ENCODE measurements at places on chromosomes 11 and 22.

DNA sequence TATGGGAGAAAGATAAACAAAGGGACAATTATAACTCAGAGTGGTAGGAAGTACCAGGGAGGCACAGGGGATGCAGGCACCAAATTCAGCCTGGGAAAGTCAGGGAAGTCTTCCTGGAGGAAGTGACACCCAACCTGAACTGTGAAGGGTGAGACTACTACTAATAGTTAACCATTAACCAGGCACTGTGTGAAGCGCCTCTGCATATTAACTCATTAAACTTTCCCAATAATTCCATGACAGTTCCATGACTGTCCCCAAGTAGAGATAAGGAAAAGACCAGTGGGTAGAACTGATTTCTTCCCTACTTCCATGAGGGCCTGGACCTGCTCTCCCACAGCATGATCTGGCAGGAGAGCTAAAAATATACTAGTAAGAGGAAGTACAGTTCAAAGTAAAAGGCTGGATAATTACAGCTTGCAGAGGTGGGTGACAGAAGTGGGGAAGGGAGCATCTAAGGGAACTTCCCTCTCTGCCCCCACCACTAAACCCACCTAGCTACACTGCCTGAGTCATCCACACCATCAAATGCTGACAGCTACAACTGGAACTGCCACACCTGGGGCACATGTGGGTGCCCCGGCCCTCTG is 4.7 kb upstream of the AP1B1 start:
- DNase-seq: no peak

- no peak for DNase-seq
These were observed 25.5 kb downstream of the SPATA19 start for GRCh38 chr11:133819746-133820315.

DNA sequence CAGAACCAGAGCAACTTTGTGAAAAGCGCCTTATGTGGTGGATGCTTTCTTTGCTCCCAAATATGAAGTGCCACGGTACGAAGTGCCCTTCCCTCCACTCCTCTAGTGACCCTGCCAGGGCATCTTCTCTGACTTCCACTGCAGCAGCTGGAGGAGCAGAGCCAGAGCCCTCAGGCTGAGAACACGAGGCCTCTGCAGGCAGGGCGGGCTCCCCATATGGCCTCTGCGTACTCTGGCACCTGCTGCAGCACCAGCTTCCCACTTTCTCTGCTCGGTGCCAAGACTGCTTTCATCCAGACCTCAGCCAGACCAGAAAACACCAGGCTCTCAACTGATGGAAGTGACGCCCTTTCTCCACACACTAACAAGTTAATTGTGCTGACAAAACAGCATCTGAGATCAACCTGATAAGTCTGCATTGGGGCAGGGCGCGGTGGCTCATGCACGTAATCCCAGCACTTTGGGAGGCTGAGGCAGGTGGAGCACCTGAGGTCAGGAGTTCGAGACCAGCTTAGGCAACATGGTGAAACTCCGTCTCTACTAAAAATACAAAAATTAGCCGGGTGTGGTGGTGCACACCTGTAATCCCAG is 12.8 kb downstream of the UFD1 start:
- DNase-seq: no peak

DNA sequence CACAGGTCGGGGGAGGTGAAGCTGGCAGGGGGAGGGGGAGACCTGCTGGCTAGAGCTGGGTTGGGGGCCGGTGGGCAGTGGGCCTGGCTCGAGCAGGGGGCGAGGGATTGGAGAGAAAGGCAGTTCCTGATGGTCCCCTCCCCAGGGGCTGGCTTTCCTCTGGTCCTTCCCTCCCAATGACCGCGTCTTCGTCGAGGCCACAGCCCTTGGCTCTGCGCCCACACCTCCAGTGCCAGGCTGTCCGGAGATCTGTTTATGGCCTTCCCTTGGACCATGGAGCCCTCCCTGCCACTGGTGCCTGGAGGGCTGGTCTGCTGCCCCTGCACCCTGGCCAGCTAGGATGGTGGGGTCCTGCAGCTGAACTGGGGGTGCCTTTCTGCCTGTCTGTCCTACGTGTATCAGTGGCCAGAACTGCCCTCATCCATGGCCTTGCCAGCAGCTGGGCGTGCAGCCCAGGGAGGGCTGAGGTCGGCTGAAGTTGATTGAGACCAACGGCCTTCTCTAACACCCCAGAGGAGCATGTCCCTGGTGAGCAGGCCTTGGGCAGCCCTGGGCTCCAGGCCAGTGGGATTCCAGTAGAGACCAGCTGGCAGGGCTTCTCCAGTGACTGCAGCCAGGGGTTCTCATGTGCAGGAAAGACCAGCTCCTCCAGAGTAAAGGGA is 12.3 kb downstream of the TANGO2 start:
- DNase-seq: no peak

GRCh38 chr11:114059984-114060391 is 477 bp downstream of the ZBTB16 start:
- DNase-seq: no peak

DNA sequence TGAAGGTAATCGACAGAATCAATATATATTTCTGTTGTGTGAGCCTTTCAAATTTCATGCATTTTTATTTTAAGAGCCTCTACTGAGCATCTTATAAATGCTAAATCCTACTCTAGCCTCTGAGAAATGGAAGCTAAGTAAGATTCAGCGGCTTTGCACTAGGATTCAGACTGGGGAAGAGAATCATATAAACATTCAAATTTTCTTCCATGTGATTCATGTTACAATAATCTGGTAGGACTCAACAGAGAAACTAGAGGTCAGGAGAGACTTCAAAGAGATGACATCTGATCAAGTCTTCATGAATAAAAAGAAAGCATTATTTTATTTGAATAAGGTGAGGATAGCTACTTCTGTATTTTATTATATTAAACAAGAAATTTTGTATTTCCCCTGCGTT is 538.9 kb downstream of the DLG2 start:
- no peak for DNase-seq

DNA sequence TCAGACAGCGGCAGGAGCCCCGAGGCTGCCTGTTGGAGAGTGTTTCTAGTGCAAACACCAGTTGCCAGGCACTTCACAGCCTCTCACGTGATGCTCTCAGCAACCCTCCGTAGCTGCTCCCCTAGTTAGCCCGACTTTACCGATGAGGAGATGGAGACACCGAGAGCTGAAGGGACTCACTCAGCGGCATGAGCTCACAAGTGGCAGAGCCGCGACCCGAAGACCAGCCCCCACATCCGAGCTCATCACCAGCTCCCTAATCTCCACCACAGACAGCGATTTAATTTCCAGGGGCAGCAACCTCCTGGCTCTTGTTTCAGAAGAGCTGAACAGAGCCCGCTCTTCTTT is 28.7 kb upstream of the RTL6 start:
- no peak for DNase-seq

DNA sequence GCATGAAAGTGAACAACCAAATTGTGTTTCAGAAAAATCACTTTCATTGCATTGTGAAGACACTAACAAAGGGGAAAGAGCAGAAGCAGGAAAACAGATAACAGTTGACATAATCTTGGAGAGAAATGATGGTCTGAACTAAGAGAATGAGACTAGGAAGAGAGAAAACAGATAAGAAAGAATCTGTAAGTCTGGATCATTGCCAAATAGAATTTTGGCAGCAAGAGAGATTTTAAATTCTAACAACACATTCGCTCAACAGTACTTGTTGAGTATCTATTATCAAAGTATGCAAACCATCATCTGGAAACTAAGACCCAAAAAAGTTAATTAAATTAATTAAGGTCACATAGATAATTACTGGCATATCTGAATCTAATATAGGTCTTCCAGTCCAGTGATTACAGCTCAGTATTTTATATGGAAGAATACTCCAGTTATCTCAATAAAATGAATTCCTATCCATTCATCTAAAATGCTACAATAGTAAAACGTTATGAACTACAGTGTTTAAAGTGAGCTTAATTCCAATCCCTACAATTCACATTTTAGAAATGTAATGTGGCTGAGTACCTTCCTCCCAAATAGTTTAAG is 166.7 kb upstream of the FAT3 start:
- no peak for DNase-seq

DNA sequence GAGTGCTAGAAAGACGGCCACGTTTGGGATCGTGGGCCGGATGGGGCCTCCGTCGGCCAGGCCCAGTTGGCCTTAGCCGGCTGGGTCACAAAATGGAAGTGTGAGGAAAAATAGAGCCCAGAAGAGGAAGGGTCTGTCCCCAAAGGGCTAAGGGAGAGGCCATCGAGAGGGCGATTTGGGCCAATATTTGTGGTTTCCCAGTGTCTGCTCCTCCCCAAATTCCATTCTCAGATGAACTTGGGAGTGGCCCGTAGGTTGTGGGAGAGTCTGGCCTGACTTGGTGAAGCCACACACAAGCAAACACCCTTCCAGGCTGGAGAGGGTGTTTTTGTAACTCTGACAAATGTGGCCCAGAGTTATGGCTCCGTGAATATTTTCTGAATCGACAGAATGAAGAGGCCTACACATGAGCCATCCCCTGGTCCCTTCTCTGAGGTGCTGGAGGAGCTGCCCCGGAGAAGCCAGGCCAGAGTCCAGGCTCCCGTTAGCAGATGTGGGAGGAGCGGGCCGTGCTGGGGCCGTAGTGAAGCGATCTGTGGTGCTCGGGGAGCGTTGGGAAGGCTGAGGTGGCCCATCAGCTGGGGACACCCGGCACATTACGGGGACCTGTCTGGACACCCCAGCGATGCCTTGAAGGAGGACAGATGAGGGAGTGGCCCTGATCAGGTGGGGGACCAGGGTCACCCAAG is 73.5 kb upstream of the PPARA start:
- DNase-seq: no peak

DNA sequence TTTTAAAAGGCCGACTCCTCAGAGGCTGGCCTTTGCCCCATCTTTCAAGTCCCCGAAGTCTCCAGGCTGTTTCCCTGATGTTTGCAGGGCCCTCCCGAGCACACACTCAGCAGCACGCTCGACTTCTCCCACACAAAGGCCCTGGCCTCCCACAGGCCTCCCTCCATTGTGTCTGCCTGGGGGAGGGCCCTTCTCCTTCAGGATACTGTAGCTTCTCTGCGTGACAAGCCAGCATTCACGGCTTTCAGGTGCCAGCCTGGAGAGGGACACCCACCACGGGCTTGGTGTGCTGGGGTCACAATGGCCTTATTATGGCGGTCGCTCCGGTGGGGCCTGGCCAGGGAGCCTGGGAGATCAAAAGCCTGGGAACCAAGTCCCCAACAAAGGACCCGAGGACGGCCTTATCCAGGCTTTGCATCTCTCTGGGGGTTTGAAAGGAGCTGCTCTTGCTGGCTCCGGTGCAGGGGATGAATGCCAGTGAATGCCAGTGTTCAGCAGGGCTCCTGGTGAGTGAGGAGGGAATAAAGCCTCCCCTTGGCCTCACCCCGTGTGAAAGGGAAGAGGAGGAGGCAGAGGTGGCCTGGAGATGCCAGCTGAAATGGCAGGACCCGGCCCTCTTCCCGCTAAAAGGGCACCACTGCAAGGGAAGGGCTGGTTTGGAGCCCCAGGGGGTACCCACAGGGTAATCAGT is 55.0 kb downstream of the TRAF6 start:
- DNase-seq: no peak

GRCh38 chr22:42608823-42609361 is 5.8 kb downstream of the POLDIP3 start:
- DNase-seq: no peak

GRCh38 chr22:38355275-38355674 is 38.0 kb upstream of the CSNK1E start:
- no peak for DNase-seq

- no peak for DNase-seq
These were observed 21.4 kb downstream of the XRRA1 start for GRCh38 chr11:74927496-74927895.

DNA sequence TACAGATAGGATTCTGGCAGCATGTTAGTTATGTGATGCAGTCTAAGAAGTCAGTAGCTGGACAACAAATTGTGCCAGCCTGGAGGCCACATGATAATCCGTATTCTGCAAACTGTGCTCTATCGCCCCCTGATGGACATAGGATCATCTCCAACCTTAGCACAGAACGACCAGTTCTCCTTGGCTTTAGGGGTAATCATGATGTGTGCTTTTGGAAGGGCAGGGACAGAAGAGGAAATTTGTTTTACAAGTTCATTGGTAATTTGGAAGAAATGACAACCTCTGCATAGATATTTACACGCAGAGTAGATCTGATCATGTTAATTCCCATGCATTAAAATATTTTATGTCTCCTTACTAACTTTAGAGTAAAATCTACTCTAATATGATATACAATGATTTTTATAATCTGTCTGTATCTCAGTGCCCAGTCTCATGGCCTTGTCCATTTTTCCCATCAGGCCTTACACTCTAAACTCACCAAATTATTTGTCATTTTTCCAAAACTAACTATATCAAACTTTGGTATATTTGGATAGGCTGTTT is 12.1 kb downstream of the OR10D3 start:
- DNase-seq: no peak

DNA sequence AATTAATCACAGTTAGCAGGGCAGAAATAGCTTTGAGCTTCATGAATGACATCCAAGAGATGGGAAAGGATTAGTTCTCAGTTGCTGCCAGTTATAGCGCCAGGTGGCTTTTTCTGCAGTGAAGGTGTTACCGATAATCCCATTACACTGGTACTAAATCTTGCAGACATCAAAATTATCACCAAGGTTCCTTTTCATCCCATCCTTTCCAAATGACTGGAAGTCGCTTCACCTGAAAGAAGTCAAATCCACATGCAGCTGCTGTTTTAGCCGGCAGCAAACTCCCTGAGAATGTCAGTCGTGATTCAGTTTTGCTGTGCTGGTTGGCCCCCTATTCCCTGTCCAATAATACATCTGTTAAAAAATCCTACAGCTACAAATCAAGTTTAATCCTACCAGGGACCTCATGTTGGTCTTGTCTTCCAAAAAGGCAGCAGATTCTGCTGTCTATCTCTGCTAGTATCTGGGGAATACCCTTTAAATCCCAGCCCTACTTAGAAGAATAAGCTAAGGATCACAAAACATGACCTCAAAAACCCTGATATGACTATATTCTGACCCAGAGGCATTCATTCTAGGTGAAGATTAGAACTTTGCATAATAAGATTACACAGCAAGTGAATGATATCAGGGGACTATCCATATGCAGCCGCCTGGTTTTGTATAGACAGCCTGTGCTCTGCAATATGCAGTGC is 31.7 kb downstream of the IMMP1L start:
- no peak for DNase-seq

DNA sequence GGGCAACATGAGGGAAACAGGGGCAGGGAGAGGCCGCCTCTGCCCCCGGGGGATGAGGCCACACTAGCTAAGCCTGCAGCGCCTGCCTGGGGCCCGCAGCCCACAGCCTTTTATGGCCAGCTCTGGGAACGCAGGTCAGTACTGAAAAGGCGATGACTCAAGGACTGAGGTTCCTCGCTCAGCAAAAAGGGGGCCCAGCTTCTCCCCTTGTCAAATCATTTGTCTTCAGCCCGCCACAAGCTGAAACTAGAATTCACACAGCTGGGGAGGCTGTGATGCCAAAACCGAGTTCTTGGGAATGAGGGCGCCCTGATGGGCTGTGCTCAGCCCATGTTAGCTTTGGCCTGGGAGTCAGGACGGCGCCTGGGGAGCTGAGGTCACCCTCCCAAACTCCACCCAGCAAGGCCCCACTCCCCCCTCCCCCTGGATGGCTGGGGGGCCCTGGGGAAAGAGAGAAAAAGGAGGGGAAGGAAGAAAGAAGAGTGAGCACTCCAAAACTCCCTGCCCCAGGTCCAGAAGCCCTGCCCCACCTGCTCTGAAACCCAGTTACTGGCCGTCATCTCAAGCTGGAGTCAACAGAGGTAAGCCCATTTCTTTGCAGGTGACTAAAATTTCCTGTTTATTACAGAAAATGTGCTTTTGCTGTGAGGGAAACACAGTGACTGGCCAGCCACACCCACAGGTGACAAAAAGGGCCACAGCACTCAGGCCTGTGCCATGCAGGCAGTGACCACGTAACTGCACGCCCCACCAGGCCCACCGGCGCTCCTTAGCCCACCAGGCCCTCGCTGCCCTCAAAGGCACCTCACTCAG is 13.7 kb downstream of the EHD1 start:
- DNase-seq: no peak

Measured in stimulated activated CD8-positive, alpha-beta memory T cell treated with anti-CD3 and anti-CD28 coated beads, Interleukin-12 subunit alpha, Interleukin-12 subunit beta, amount 100 ng/mL, for 4 hours (primary cell).